T-helper 22 cell (primary cell): ENCODE measurements at places on chromosomes 5 and 9.

- DNase-seq: no peak
Observed at GRCh38 chr5:154220625-154221024, 30.1 kb downstream of the GALNT10 start.

DNA sequence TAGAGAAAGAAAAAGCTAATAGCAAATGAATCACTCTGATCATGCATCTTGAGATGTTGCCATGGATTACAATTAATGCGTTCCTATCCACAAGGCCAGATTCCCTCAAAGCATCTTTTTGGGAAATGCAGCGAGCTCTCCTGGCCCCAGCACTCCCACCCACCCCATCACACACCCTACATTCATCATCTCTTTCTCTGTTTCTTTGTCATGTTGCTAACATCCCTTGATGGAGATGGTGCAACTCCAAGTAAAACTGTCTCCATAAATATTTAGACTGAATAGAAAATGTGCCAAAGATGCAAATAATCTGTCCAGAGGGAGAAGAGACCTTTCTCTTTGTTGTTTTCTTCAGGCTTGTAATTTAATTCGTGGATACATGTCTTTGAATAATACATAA, 30.8 kb upstream of the TNC start:
- DNase-seq: no peak

DNA sequence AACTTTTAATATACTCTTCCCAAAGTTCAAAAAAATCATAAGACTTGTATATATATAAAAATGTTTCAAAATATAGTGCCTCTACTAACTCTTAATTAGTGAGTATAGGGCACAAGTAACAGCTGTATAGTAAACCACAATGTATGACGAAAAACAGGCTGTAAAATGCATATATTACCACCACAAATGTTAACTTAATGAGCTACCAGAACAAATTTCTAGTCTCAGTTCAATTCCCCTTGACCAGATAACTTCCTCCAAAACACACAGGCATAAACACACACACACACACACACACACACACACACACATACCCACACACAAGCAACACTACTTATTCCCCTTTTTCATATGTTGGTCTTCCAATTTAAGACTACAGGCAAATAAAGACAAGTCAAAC, 78.8 kb downstream of the FBXL17 start:
- no peak for DNase-seq

- DNase-seq: no peak
Observed at GRCh38 chr5:154371687-154372086, 74.1 kb upstream of the SAP30L start.

- DNase-seq: no peak
Observed at GRCh38 chr9:70228611-70229010, 30.2 kb upstream of the SMC5 start.

- DNase-seq: no peak
Observed at GRCh38 chr9:21016701-21017491, 14.5 kb downstream of the HACD4 start.

DNA sequence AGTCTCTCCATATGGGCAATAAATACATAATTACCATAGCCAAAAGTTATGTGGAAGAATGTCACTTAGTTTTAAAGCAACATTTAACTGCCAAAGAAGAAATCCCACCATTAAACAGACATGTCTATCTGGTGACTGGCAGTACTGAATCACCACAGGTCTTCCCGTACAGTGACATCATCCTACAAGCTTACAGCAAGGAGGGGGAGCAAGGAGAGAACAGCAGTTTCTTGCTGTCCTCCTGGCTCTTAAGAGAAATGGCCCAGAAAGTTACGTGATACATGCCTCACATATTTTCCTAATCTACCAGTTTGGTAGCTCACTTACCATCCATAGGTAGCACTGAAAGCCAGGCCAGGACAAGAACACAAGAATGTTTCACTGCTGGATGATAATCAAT, 671.0 kb downstream of the DMRTA1 start:
- no peak for DNase-seq

DNA sequence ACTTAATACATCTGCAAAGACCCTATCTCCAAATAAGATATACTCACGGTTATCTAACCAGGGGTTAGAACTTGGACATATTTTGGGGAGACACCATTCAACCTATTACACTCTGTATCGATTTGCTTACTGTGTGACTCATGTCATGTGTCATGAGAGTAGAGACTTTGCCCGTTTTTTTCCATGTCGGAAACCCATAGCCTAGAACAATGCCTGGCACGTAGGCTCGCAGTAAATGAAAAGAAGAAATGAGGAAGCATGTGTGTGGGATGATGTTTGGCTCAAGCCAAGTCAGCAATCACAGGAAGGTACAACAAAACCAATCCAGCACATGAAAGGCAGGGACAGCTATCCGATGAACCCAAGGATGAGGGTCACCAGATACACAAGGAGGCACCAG, 94.6 kb upstream of the DNAH5 start:
- no peak for DNase-seq

DNA sequence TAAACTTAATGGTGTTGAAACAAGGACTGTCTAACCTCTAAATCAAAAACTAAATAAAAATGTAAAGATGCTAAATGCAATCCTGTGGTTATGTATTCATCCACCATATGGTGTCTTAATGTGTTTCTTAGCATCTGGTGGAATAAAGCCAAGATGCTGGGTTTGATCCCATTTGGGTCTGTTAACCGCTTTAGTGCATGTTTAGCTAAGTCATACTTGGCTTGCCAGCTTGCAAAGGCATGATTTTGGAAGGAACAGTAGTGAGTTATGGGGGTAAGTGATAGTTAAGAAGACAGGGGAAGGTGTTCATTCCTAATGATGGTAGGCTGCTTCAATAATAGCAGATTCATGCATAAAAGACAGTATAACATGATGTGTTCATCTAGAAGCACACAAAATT, 139.0 kb upstream of the SLC27A6 start:
- no peak for DNase-seq

GRCh38 chr5:179054876-179055275, 5.3 kb upstream of the ZNF354C start:
- no peak for DNase-seq

DNA sequence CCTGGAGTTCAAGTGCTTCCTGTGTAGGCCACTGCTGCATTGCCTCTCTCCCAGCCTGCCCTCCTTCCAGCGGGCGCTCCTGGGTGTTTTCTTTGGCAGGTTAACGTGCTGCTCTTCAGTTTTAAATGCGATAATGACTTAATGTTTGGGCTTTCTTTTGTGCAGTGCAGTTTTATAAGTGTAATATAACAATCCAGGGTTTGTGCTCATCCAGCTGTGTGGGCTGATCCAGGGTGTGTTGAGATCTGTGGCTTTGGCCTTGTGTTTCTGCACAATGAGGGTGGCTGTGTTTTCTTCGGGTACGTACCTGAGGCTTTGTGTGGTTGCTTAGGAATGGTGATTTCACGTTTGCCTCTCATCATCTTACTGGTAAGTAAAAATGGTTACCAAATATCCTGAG, 50.6 kb downstream of the PCSK5 start:
- no peak for DNase-seq

GRCh38 chr5:166428264-166428803, 1863.1 kb upstream of the WWC1 start:
- no peak for DNase-seq

- DNase-seq: no peak
Observed at GRCh38 chr9:137487454-137488326, 28.6 kb upstream of the NSMF start.

DNA sequence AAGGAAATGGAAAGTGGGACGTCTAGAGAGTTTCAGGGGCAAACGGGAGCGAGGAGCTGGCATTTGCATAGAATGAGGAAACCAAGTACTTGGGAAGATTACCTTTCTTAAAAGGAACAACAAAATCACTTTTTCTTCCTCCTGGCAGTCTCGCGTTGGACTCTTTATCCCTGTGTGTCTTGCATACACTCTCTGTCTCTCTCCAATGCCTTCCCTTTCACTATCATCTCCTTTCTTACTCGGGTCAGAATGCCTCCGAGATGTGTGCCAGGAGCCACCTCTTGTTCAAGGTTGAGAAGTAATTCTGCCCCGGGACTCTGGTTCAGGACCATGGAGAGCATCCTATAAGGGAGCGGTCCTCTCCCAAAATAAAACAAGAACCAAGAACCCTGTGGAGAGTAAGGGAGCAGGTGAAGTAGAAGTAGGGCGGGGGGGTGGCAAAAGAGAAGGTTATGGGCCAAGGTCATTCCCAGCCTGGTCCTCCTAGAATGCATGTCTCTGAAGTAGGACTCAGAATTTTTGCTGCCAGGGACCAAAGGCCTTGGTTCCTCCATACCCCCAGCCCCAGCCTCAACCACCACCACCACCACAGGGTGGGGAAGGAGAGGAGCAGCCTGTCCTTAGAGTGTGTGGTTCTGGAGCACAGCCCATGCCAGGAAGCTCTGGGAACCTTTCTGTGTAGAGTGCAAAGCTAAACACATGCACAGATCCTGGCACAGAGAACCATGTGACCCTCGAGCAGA, 72.1 kb upstream of the ARAP3 start:
- DNase-seq: no peak

GRCh38 chr5:56301069-56301468, 67.9 kb upstream of the ANKRD55 start:
- no peak for DNase-seq

- no peak for DNase-seq
Observed at GRCh38 chr5:36576721-36577120, 29.7 kb upstream of the SLC1A3 start.

- DNase-seq: no peak
Observed at GRCh38 chr5:82863266-82863665, 213.9 kb downstream of the TMEM167A start.

GRCh38 chr5:134527156-134527960, 1.9 kb downstream of the JADE2 start:
- peak; percentile 56 for DNase-seq
